ENCODE measurements at places on chromosomes 16 and 17.

DNA sequence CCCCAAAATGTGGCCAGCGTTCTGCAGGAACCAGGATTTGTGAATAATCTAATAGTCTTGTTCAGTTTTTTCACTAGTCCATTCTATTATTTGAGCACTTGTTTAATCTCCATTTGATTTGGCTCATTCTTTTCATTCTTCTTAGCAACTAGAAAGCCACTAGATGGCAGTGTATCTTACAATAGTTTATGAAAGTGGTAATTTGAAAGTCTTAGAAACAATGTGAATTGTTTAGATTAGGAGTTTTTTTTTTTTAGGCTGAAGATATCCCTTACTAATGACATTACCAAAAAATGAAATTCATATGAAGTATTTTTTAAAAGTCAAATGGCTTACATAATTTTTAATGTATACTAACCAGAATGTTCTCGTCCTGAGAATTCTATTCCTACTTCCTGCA is 6.7 kb downstream of the ERI2 start:
- DNase-seq = no peak

GRCh38 chr16:27491894-27492587 is 57.7 kb downstream of the GTF3C1 start:
- no peak for DNase-seq

DNA sequence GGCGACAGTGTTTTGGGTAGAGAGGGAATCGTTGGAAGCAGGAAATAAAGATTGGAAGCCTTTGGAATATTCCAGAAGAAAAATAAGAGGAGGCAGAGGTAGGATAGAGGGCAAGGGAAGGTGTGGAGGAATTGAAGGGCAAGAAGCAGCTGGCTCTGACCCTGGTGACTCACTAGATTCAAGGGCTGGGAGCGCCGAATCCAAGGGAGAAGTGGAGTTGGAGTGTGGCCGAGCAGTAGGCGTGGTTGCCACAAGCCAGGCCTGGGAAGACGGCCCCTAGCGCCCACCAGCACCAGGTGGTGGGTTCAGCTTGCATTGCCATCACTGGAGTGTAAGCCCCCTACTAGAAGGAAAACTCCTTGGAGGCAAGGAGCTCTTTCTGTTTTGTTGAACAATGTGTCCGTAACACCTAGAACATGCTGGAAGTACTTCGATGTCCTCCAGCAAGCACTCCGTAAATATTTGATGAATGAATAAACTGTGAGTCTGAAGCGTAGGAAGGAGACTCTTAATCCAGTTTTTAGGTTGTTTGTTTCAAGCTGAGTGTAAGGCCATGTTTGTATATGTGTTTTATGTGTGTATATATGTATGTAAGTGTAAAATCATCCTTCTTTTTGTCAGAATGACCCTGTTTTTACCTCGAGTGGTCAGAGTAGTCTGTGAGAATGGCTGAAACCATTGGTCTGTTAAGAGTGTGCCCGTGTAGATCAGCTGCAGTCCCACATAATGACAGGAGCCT is 139.5 kb downstream of the CMIP start:
- DNase-seq = no peak

DNA sequence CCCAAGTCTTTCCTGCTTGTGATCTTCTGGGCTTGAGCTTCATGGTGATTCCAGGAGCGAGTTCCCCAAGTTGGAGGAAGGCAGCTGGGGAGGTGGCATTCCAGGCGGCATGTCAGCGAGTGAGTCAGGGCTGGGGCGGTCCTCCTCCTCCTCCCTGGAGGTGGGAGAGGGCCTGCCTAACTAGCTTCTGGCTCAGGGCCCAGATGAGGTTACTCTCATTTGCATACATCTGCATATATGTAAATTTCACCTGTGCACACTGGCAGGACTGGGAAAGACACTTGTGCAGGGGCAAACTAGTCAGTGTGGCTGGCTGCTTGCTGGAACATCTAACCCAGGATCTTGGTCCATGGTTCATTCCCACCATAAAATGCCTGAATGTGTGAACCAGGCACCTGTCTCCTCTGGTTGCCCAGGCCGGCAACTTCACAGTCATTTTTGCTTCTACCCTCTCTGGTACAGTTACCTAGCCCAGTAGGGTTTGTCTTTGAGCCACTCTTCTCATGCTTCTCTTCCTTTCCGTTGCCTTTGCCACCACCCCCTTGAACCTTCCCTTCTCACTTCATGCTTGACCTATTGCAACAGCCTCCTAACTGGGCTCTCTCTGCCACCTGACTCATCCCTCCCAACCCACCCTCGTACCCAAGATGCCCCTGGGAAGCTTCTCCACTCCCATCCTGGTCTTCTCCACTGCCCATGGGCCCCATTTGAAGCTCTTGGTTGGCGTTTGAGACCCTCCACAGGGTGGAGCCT is 9.6 kb upstream of the DLX4 start:
- no peak for DNase-seq

DNA sequence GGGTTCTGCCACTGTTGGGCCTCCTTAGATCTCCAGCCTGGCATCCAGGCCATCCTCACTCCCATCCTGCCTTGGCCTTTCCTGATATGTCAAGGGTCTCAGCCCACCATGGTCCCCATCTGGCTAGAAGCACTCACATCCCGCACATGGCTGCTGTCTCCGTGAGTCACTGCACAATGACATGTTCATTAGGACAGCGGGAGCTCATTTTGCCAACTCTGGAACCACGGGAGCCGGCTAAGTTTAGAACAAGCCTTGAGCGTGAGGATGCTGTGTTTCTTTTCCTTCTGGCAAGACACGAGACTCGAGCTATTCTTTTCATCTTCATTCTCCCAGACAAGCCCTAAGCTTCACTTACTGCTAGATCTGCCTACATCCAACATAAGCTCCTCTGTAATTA is 65.7 kb upstream of the KSR1 start:
- DNase-seq = no peak

- DNase-seq = no peak
These were observed 65.5 kb downstream of the DYNLRB2 start for GRCh38 chr16:80606221-80606766.

- no peak for DNase-seq
These were observed 47.3 kb downstream of the RPH3AL start for GRCh38 chr17:305090-305976.
